Pancreas (tissue), 10 donors: ENCODE measurements at places on chromosomes 1 and 21. TPM values are rescaled to one million over a fixed set of nuclear protein-coding genes. Genes with fewer than 3 reads are reported as not detected.

GRCh38 chr1:145720878-145721671, 1.8 kb downstream of the CD160 start:
- peak overlapping the region; percentile 22 for H3K4me3 ChIP-seq
- no peak overlapping the region for H3K27ac ChIP-seq
- H3K27me3 ChIP-seq = no peaks in the 10 kb centered on the region
- H3K36me3 ChIP-seq = no peaks in the 10 kb centered on the region

DNA sequence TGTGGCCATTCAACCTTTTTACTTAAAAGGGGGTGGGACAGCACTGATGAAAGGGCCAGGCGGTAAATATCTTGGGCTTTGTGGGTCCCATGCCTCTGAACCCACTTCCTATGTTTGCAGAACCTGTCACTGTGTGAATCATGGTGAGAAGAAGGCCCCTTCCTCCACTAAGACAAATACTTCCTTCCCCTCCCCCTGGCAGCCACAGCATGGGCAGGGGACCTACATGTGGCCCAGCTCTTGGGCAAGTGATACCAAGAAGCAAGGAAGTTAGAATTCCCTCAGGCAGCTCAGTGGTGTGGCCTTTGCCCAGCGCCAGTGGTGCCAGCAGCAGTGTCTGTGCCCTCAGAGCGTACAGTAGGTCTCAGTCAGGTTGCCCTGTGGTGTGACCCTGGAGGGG, 168.6 kb downstream of the TRIM33 start:
- H3K27ac ChIP-seq = no peak overlapping the region
- no peaks in the 10 kb centered on the region for H3K36me3 ChIP-seq
- peaks cover 2% of the 10 kb centered on the region for H3K27me3 ChIP-seq
- no peak overlapping the region for H3K4me3 ChIP-seq
- DNase-seq = no peak

DNA sequence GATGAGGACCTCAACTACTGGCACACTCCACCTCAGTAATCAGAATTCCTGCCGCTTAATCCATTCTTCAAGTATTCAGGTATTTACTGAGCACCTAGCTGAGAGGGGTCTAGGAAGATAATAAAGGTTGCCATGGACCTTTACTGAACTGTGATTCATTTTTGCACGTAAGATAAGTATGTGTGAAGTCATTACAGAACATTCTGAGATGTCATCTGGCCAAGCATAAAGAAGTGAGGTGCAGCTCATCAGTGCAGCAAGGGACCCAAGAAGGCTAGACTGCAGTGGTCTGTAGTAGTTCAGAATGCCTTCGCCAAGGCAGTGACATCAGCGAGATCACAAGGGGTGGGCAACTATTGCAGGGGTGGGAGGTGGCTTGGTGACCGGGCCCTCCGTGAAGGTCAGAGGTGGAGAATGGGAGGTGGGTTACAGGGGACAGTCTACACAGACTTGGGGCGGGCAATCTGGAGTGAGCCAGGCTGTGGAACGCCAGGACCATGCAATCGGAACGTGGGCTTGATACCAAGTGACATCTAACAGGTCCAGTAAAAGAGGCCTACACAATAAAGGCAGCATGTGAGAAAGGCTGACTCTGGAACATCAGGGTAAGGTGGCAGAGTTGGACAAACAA, 107.4 kb downstream of the SLC45A1 start:
- H3K36me3 ChIP-seq = no peaks in the 10 kb centered on the region
- H3K27ac ChIP-seq = peak overlapping the region; percentile 90
- no peaks in the 10 kb centered on the region for H3K27me3 ChIP-seq
- peaks cover 34% of the 10 kb centered on the region for H3K4me1 ChIP-seq

VWA5B1 gene
- total RNA-seq = 0.29 TPM

GRCh38 chr1:151403612-151404011, 4.2 kb downstream of the PSMB4 start:
- no peak for DNase-seq
- no peaks in the 10 kb centered on the region for H3K4me1 ChIP-seq
- peaks cover 28% of the 10 kb centered on the region for H3K36me3 ChIP-seq
- H3K4me3 ChIP-seq = no peak overlapping the region
- no peaks in the 10 kb centered on the region for H3K27me3 ChIP-seq
- H3K27ac ChIP-seq = no peak overlapping the region

DNA sequence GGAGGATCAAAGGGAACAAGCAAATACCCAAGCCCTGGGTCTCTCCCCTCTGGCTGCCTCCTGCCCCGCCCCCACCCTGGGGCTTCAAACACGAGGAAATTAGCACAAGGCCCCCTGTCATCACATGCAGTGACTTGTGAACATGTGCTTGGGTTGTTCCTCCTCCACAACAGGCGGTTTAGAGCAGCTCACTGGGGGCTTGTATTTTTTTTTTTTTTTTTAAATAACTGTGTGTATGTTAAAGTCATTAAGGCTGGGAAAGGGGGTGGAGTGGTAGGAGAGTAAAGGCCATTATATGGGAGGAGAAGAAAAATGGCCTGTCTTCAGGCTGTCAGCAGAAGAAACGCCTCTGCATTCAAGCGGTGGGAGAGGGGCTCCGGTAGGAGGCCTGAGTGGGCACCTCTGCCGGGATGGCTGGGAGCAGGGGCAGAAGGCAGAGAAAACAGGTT, 64.2 kb downstream of the PLXNA2 start:
- H3K4me3 ChIP-seq = no peak overlapping the region
- H3K4me1 ChIP-seq = peaks cover 33% of the 10 kb centered on the region
- no peak overlapping the region for H3K27ac ChIP-seq
- H3K36me3 ChIP-seq = no peaks in the 10 kb centered on the region
- H3K27me3 ChIP-seq = no peaks in the 10 kb centered on the region
- no peak for DNase-seq

GRCh38 chr1:218809625-218810024, 364.1 kb upstream of the LYPLAL1 start:
- no peak overlapping the region for H3K27ac ChIP-seq
- no peak for DNase-seq
- no peaks in the 10 kb centered on the region for H3K36me3 ChIP-seq
- no peak overlapping the region for H3K4me3 ChIP-seq
- no peaks in the 10 kb centered on the region for H3K4me1 ChIP-seq

- H3K36me3 ChIP-seq = no peaks in the 10 kb centered on the region
- no peak for DNase-seq
- no peak overlapping the region for H3K4me3 ChIP-seq
- no peaks in the 10 kb centered on the region for H3K4me1 ChIP-seq
- H3K27ac ChIP-seq = peak overlapping the region; percentile 70
Measured at GRCh38 chr1:192538407-192539296, 36.9 kb upstream of the RGS1 start.

TRAF3IP3 gene
- 1.5 TPM for total RNA-seq

DNA sequence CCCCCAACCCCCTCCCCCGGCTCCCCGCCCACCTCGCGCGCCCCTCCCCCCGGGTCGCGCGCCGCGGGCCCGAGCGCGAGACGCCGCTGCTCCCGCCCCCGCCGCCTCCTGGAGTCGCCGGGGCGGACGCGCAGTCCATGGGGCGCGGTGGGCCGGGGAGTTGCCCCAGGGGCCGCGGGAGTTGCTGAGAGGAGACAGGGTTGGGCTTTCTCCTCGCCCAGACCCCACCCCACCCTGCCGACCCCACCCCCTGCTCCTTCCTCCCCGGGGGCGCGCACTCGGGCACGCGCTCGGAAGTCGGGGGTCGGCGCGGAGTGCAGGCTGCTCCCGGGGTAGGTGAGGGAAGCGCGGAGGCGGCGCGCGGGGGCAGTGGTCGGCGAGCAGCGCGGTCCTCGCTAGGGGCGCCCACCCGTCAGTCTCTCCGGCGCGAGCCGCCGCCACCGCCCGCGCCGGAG, at the start of gene LAMC1:
TSS of gene LAMC1 (plus strand) at position 275 of the 455 bp plus-strand sequence. CDS start 297 bp downstream, outside the sequence.
- H3K27ac ChIP-seq = peak within 1 kb of the TSS; percentile 97
- H3K4me1 ChIP-seq = peaks cover 33% of the 10 kb centered on the region
- H3K27me3 ChIP-seq = no peaks in the 10 kb centered on the region
- peak; percentile 74 for DNase-seq
- peak within 1 kb of the TSS; percentile 83 for H3K4me3 ChIP-seq

LCE1C gene
- not detected for total RNA-seq

- H3K27me3 ChIP-seq = no peaks in the 10 kb centered on the region
- H3K4me3 ChIP-seq = no peak overlapping the region
- peaks cover 3% of the 10 kb centered on the region for H3K36me3 ChIP-seq
- no peak overlapping the region for H3K27ac ChIP-seq
- no peaks in the 10 kb centered on the region for H3K4me1 ChIP-seq
- DNase-seq = no peak
Measured at GRCh38 chr1:19329188-19329587, 17.1 kb downstream of the SLC66A1 start.

OR2T35 gene
- not detected for total RNA-seq

GRCh38 chr1:38004284-38005108, 818 bp downstream of the FHL3 start:
- peak overlapping the region; percentile 33 for H3K4me3 ChIP-seq
- H3K36me3 ChIP-seq = no peaks in the 10 kb centered on the region
- H3K4me1 ChIP-seq = peaks cover 14% of the 10 kb centered on the region
- no peaks in the 10 kb centered on the region for H3K27me3 ChIP-seq
- no peak for DNase-seq

DNA sequence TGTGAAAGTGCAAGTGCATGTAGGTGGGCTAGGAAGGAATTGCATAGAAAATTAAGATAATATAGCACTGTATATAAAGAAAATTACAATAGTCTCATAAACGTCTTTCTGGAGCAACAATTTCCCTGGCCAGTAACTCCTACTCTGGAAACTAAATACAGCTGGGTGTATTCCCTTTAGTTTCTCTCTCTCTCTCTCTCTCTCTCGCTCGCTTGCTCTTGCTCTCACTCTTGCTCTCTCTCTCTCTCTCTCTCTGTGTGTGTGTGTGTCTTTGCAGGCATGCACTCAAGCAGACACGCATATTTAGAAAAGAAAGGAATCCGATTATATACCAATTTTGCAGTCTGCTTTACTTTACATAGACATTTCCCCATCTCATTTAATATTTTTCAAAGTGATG, 14.7 kb downstream of the S100A10 start:
- no peaks in the 10 kb centered on the region for H3K27me3 ChIP-seq
- H3K4me1 ChIP-seq = peaks cover 14% of the 10 kb centered on the region
- no peak for DNase-seq
- no peak overlapping the region for H3K4me3 ChIP-seq

DNA sequence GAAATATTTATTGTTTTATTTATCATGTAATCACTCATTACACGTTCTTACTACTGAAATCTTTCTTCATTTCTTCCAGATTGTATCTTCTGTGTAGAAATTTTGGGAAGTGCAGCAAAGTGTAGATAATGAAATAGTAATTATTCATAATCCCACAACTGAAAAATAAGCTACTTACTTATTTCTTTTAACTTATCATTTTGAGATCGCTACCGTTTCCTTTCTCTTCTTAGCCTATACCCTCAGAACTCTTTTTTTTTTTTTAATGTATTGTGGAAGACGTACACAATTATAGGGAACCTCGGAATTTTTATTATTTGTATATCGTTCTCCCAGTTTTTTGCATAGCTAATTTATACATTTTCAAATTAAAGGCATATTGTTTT, 518 bp upstream of the FH start:
- H3K27ac ChIP-seq = peak overlapping the region; percentile 25
- peak overlapping the region; percentile 89 for H3K4me3 ChIP-seq
- H3K27me3 ChIP-seq = no peaks in the 10 kb centered on the region
- no peaks in the 10 kb centered on the region for H3K4me1 ChIP-seq
- no peaks in the 10 kb centered on the region for H3K36me3 ChIP-seq

EYA3 gene
- total RNA-seq = 10.3 TPM

ADAMTSL4 gene
- total RNA-seq = 1.5 TPM

DNA sequence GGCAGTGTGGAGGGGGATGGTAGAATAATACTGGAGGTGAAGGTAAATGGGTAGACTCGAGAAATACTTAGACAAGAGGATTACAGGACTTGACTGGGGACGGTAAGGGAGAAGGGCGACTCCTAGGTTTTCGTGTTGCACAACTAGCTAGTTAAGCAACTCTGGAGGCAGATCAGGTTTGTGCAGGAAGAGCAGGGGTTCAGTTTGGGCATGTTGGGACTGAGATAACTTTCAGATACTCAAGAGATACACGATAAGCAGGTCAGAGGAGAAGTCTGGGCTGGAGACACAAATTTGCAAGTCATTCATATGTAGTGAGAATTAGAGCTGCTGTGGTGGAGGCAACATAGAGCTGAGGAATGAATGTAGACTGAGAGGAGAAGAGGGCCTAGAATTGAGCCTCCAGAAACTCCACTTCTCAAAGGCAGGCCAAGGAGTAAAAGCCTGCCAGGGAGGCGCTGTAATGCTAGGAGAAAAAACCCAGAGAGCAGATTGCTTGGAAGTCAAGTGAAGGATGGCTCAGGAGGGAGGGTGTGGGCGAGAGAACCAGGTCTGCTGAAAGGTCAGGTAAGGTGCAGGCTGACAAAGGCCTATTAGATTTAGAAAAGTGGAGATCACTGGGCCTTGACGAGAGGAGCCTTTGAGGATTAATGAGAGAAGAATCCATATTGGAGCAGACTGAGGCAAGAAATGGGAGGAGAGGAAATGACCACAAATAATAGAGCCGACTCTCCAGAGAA, 20.8 kb downstream of the MAB21L3 start:
- no peaks in the 10 kb centered on the region for H3K27me3 ChIP-seq
- H3K4me3 ChIP-seq = no peak overlapping the region
- no peak for DNase-seq
- no peaks in the 10 kb centered on the region for H3K36me3 ChIP-seq

NTNG1 gene
- total RNA-seq = 0.12 TPM

- H3K27me3 ChIP-seq = no peaks in the 10 kb centered on the region
- DNase-seq = no peak
- H3K36me3 ChIP-seq = no peaks in the 10 kb centered on the region
- no peak overlapping the region for H3K27ac ChIP-seq
Measured at GRCh38 chr1:156676114-156676819, 940 bp downstream of the NES start.

FCRLA gene
- total RNA-seq = not detected

DNA sequence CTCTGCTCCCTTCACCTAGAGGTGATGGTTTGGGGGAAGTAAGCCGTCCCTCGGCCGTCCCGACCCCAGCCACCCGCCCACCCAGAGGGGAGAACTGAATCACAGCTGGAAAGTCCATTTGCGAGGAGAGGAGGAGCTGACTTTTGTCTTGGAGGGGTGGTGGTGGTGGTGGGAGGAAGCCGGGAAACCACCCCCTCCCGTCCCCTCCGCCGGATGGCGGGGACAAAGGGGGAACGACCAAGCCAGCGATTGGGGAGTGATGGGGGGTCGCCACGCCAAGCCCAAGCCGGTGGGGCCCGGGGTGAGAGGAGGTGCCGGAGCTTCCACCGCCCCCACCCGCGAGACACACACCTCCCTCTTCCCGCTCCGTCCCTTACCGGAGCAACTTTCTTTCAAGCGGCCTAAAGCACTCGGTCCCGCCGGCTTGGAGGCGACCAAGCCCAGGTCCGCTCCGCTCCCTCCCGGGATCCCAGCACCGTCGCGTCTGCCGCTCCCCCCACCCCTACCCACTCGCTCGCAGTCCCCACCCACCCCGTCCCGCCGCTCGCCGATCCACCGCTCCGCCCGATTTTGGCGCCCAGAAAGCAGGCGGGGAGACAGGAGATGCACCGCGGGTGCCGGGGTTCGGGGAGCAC, 540 bp downstream of the ARHGEF2 start:
- H3K27me3 ChIP-seq = no peaks in the 10 kb centered on the region
- peak overlapping the region; percentile 86 for H3K27ac ChIP-seq
- no peak for DNase-seq
- H3K4me1 ChIP-seq = no peaks in the 10 kb centered on the region
- H3K36me3 ChIP-seq = no peaks in the 10 kb centered on the region

FCGR1A gene
- 0.19 TPM for total RNA-seq

GRCh38 chr1:165900576-165901380, 73.4 kb downstream of the UCK2 start:
- peak; percentile 52 for DNase-seq
- peaks cover 12% of the 10 kb centered on the region for H3K4me1 ChIP-seq
- H3K36me3 ChIP-seq = peaks cover 10% of the 10 kb centered on the region
- H3K27ac ChIP-seq = peak overlapping the region; percentile 32

GRCh38 chr1:200306944-200307754, 102.7 kb downstream of the ZNF281 start:
- H3K27me3 ChIP-seq = no peaks in the 10 kb centered on the region
- H3K27ac ChIP-seq = no peak overlapping the region
- H3K4me1 ChIP-seq = no peaks in the 10 kb centered on the region
- H3K36me3 ChIP-seq = no peaks in the 10 kb centered on the region
- no peak for DNase-seq
